ENCODE measurements at places on chromosomes 13 and 19. TPM values are rescaled to one million over a fixed set of nuclear protein-coding genes. Genes with fewer than 3 reads are reported as not detected.

GRCh38 chr19:36604656-36605100, 435 bp upstream of the ZNF382 start:
- peaks cover 46% of the 10 kb centered on the region for H3K36me3 ChIP-seq
- no peaks in the 10 kb centered on the region for H3K27me3 ChIP-seq
- peak overlapping the region; percentile 91 for H3K27ac ChIP-seq
- peaks cover 15% of the 10 kb centered on the region for H3K4me1 ChIP-seq
- peak overlapping the region; percentile 82 for H3K4me3 ChIP-seq

DNA sequence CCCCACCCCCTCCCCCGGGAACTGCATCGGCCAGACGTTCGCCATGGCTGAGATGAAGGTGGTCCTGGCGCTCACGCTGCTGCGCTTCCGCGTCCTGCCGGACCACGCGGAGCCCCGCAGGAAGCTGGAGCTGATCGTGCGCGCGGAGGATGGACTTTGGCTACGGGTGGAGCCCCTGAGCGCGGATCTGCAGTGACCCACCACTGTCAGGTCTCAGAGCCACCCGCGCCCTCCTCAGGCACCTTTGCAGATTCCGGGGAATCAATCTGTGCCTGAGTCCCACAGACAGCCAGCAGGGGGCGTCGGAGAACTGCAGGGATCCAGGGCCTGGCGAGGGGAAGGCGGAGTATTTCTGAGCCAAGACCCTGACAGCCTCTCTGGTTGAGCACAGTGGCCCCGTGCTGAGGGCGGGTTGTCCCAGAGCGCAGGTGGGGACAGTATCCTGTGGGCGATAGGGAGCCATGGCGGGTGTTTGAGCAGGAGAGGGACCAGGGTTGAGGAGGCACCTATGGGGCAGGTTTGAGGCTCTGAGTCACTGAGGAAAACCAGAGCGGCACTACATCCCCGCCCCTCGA, 30.4 kb upstream of the CYP4F8 start:
- H3K4me3 ChIP-seq: peak overlapping the region; percentile 47
- H3K4me1 ChIP-seq: peaks cover 3% of the 10 kb centered on the region
- no peaks in the 10 kb centered on the region for H3K36me3 ChIP-seq
- no peak overlapping the region for H3K27ac ChIP-seq
- H3K27me3 ChIP-seq: peaks cover 18% of the 10 kb centered on the region

DNA sequence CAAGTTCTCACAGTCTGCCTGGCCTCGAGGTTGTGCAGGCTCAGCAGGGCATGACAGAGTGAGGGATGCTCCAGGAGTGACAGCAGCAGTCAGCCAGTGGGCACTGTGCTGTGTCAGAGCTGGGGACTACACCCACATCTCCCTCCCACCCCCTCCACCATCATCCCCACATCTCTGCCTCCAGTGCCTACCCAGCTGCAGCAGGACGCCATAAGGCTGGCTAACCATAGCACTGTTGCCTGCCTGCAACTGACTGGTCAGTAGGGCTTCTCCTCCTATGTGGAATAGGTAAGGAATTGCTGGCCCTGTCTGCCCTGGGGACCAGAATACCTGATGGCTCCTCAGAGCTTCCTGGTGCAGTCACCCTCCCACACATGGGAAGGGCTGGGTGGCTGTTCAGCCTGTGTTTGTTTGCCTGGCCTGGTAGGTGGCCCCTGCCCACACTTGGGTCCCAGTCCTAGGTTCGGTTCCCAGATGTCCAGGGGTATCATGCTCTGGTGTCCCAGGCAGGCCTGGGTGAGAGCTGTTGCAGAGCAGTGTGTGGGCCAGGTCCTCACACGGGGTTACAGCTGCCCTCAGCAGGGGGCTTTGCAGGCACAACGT, 15.7 kb downstream of the GPI start:
- DNase-seq: no peak
- H3K36me3 ChIP-seq: peaks cover 39% of the 10 kb centered on the region
- no peaks in the 10 kb centered on the region for H3K27me3 ChIP-seq
- no peak overlapping the region for H3K4me3 ChIP-seq

DNA sequence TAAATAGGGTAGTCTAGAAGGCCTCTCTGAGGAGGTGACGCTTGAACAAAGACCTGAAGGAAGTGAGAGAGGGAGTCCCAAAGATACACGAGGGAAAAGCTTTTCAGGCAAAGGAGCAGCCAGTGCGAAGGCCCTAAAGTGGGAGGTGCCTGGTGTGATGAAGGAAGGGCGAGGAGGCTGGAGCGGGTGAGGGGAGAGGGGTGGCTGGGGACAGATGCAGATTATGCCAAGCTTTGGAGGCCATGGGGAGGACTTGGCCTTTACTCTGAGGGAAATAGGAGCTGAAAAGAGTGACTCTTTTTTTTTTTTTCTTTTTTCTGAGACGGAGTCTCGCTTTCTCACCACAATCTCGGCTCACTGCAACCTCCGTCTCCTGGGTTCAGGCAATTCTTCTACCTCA, 2.9 kb downstream of the CLPTM1 start:
- H3K4me1 ChIP-seq: peaks cover 35% of the 10 kb centered on the region
- DNase-seq: no peak
- H3K4me3 ChIP-seq: peak overlapping the region; percentile 7
- H3K36me3 ChIP-seq: peaks cover 8% of the 10 kb centered on the region

DNA sequence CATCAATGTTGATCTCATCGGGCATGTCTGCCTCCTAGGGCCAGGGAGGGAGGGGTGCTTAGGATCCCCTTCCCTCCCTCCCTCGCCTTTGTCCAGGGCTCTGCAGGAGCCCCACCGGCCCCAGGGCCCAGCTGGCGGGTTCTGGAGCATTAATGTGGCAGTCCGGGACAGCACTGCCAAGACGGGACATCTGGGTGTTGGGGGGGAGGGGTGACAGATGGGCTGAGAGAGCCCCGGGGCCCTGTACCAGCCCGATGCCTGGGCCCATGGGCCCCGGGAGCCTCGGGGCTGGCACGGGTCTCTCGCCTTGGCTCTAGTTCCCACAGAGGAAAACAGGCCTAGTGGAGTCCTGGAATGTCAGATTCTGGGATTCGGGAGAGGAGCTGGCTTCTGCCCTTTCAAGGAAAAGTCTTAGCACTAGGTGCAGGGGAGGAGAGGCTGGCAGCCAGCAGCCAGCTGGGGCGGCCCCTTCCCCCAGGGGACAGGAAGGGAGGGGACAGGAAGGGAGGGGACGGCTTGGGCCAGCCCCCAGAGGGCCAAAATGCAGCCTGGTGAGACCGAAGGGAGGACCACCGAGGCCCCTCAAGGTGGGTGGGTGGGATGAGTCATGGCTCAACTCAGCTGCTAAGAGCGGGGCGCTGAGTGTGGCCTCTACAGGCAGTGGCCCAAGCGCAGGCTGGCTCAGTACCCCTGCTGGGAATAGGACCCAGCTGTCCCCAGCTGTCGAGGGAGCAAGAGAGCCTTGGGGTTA, 3.1 kb downstream of the PPP1R14A start:
- H3K4me3 ChIP-seq: no peak overlapping the region
- no peak overlapping the region for H3K27ac ChIP-seq
- H3K36me3 ChIP-seq: no peaks in the 10 kb centered on the region
- DNase-seq: no peak
- peaks cover 25% of the 10 kb centered on the region for H3K27me3 ChIP-seq
- peaks cover 6% of the 10 kb centered on the region for H3K4me1 ChIP-seq

- peaks cover 25% of the 10 kb centered on the region for H3K36me3 ChIP-seq
- H3K4me3 ChIP-seq: no peak overlapping the region
- H3K27me3 ChIP-seq: no peaks in the 10 kb centered on the region
Observed at GRCh38 chr19:39939556-39939955, 5.1 kb upstream of the FCGBP start.

DNA sequence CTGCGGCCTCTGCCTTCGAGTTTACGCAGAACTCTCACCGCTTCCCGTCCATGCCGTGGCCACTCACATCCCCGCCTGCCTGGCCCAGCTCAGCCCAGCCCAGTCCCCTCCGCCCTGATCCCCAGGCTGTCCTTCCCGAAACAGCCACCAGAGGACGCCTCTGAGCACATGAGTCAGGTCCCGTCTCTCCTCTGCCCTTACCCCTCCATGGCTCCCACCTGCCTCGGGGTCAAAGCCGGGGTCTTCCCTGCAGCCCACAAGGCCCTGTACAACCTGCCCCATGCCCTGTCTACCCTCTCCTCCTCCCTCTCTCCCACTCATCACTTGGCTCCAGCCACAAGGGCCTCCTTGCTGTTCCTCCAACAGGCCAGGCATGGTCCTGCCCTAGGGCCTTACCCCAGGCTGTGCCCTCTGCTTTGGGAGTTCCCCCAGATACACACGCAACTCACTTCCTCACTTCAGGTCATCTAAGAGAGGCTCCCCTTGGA, 8.1 kb upstream of the SEMA6B start:
- peaks cover 2% of the 10 kb centered on the region for H3K27me3 ChIP-seq
- no peaks in the 10 kb centered on the region for H3K36me3 ChIP-seq
- no peak overlapping the region for H3K27ac ChIP-seq
- no peak overlapping the region for H3K4me3 ChIP-seq
- H3K4me1 ChIP-seq: no peaks in the 10 kb centered on the region

GRCh38 chr19:1513499-1514294, 878 bp upstream of the ADAMTSL5 start:
- peak overlapping the region; percentile 13 for H3K4me3 ChIP-seq
- H3K27ac ChIP-seq: no peak overlapping the region
- peaks cover 7% of the 10 kb centered on the region for H3K4me1 ChIP-seq

GRCh38 chr13:36713887-36714286, 40.1 kb downstream of the SERTM1 start:
- no peaks in the 10 kb centered on the region for H3K4me1 ChIP-seq
- H3K4me3 ChIP-seq: no peak overlapping the region
- H3K27me3 ChIP-seq: peaks cover 7% of the 10 kb centered on the region
- no peaks in the 10 kb centered on the region for H3K36me3 ChIP-seq
- no peak overlapping the region for H3K27ac ChIP-seq

DNA sequence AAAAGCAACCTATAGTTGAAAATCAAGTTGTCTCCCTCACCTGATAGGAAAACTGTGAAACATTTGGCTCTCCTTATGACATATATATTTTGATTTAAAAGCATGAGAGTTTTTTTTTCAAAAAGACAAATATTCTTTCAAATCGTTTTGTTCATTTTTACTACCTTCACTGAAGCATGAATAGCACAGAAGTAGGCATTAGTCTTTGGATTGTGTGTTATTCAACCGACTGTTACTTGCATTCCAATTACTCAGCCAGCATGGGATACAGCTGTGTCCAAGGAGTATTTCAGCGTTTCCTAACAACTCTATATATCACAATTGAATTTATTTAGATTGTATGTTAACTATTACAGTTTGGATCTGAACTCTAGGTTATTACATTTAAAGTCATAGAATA, 135.2 kb downstream of the PCDH9 start:
- no peaks in the 10 kb centered on the region for H3K36me3 ChIP-seq
- no peak for DNase-seq
- H3K4me3 ChIP-seq: no peak overlapping the region
- H3K27me3 ChIP-seq: no peaks in the 10 kb centered on the region
- no peaks in the 10 kb centered on the region for H3K4me1 ChIP-seq

DNA sequence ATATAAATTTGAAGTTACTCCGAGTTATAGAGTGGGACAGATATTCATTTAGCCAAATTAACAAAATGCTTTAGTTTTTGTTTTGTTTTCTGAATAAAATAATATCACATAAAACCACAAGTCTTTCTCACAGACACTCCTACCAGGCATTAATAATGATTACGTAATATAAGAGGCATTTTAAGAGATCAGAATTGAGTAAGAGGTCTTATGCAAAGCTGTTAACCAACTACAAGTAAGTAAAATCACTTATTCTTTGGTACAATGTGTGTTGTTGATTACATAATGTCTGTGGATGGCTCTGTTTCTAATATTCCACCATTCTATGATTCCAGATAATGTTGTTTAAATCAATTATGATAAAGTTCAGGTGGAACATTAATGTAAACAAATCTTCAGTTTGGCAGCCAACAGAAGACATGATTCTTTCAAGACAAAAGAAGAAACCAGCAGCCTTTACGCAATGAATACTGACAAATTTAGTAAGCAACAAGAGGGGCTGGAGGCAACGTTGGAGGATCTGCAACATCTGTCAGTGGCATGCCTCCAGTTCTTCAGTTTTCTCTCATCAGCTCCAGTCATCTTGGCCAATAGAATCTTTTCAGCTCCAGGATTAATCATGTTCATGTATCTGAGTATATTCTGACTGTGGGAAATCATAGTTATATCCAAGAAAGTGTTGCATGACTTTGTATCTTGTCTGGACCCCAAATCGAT, 403.8 kb downstream of the SLITRK5 start:
- no peak overlapping the region for H3K4me3 ChIP-seq
- H3K36me3 ChIP-seq: no peaks in the 10 kb centered on the region
- no peaks in the 10 kb centered on the region for H3K4me1 ChIP-seq
- H3K27ac ChIP-seq: no peak overlapping the region
- no peaks in the 10 kb centered on the region for H3K27me3 ChIP-seq

DNA sequence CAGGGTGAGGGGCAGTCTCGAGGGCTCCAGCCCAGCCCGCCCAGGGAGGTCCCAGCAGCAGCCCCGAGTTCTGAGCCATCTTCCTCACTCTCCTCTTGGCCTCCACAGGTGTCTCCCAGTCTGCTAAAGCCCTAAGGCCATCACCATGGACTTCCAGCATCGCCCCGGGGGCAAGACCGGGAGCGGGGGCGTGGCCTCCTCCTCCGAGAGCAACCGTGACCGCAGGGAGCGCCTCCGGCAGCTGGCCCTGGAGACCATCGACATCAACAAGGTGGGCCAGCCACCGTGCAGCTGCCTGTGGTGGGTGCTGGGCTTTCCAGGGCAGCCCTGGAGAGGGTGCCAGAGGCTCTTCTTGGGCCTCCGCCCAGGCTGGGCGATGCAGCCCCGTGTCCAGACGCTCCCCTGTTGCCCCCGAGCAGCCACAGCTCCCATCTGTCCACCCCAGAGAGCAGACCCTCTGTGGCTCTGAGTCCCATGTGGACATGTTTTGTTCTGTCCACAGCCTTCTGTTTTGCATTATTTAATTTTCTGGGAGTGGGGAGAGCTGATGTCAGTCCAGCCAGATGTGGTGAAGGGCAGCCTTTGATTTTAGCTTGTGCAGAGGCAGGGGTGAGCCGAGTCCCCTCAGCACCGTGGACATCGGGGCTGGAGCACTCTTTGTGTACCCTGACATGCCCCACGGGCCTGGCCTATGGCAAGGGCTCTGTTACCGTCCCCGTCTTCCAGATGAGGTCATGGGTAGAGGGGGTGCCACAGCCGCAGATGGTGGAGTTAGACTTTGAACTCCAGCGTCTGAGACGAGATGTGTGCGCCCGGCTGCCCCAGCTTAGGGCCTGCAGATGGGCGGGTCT, 5.6 kb upstream of the AMH start:
- H3K27me3 ChIP-seq: no peaks in the 10 kb centered on the region
- H3K36me3 ChIP-seq: peaks cover 18% of the 10 kb centered on the region
- H3K4me3 ChIP-seq: no peak overlapping the region

DNA sequence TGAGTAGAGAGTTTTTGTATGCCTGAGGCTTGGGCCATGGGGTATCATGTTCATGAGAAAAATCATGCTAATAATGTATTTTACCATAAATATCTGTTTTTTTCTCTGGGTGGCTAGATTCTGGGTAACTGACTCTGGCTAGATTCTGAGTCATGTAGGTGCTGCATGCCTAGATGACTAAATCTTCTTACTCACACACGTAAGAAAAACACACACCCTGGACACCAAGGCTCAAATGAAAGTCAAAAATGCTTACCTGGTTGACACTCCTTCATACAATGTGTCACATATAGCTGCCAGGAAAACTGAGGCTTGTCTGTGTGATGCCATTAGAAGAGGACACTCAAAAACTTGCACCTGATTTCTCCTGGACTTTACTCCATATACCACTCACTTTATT, 597.4 kb upstream of the SLITRK1 start:
- no peaks in the 10 kb centered on the region for H3K27me3 ChIP-seq
- H3K36me3 ChIP-seq: no peaks in the 10 kb centered on the region
- H3K4me3 ChIP-seq: no peak overlapping the region
- no peak for DNase-seq

ZBTB7A gene
- 61.5 TPM for total RNA-seq

NDFIP2 gene
- 9.8 TPM for total RNA-seq

CILP2 gene
- 0.14 TPM for total RNA-seq
